ENCODE measurements at places on chromosomes 7 and 10.

- no peak for DNase-seq
These were observed 54.7 kb downstream of the MAPK8 start for GRCh38 chr10:48361176-48361575.

DNA sequence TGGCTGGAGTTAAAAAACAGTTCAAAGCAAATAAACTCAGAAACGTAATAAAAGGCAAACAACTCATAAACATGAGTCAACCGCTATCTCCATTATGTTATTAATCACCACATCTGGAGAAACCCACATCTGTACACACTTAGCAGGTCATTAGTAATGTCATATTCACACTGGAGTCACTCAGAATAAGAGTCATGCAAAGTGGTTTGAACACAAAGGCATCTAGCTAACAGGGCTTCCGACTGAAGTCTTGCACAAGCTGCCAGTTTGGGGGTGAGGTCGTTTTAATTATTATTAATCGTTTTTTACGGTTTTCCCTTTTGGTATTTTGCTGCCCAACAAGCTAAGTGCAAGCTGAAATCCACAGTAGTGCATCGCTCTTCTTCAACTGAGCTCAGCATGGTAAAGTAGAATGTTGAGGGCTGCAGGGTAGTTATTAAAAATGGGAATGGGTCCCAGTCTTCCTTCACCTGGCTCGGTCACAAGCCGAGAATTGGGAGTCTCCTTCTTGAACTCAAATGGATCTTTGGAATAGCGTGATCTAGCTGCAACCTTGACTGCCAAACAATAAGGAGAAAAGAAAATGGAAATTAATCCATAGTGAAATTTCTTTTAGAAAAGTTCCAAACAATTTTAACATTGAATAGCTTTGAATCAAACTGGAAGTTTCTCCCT, 663.5 kb downstream of the KCNMA1 start:
- no peak for DNase-seq

DNA sequence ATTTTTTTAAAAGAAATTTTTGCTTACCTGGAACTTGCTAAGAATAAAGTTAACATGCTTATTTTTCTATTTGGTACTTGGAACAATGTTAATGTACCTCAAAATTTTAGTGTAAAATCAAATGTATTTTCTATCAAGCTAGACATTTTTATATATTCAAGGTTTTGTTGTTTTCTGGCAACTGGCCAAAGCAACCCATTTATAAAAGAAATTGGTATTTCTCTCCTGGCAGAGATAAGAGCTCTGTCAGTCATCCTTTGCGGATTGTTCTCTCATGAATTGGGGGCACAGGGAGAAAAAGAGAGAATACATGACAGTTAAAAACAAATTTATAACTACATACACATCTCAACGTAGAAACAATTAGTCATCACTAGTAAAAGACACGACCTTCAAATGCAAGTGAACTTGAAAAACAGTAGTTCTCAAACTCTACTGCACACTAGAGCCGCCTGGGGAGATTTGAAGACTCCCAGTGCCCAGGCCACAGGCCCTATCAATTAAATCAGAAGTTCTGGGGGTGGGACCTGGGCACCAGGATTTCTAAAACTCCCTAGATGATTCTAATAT, 152.4 kb upstream of the LAMB4 start:
- no peak for DNase-seq

DNA sequence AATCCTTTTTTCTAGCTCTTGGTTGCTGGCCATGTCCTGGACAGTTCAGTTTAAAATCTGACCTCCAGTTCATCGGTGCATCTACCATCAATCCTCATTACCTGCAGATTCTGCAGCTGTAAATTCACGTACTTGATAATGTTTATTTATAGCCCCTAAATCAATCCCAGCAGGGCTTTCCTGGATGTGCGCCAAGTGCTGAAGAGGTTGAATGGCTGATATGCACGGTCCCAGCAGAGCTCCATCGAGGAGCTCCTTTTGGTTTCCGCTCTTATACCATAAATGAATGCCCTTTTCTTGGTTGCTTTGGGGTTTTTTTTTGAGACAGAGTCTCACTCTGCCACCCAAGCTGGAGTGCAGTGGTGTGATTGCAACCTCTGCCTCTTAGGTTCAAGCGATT, 91.2 kb upstream of the CCZ1B start:
- no peak for DNase-seq

GRCh38 chr10:132233501-132234085, 46.8 kb downstream of the DPYSL4 start:
- DNase-seq = no peak

DNA sequence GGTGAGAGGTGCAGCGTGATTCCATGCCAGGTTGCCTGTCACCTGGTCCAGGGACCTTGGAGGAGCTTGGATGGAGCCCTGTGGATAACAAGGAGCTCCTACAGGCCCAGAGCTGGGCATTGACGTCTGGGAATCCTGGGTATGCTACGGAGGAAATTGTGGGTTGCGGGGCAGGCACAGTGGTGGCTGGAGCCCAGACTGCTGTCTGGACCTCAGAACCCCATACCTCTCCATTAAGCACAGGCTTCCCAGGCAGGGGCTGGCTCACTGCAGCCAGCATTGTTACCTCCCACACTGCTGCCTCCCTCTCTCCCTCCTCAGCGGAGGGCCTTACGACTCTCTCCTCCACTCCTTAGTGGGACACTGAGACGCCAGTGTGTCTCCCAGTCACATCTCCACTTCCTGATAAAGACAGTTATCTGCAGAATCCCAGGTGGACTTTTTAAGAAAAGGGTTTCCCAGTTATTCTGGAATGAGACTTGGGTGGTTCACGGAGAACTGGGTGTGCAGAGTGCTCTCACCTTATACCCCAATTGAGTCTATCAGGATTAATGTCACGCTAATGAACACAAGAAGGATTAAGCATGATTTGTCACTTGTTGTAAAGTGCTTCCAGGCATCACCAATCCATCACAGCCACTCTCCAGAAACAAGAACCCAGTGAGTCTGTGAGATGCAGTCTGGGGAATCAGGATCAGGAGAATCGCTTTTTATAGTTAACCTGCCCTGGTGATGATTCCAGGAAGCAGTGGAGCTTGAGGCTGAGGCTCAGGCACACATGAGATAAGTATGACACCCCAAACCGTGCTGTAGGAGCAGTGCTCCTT, 309.4 kb downstream of the RPS24 start:
- DNase-seq = no peak

- DNase-seq = no peak
These were observed 124.6 kb upstream of the RSU1 start for GRCh38 chr10:16941870-16942269.

- no peak for DNase-seq
These were observed 22.7 kb upstream of the TCTN3 start for GRCh38 chr10:95716466-95716865.

- no peak for DNase-seq
These were observed 59.0 kb downstream of the ABCB1 start for GRCh38 chr7:87541648-87542047.

DNA sequence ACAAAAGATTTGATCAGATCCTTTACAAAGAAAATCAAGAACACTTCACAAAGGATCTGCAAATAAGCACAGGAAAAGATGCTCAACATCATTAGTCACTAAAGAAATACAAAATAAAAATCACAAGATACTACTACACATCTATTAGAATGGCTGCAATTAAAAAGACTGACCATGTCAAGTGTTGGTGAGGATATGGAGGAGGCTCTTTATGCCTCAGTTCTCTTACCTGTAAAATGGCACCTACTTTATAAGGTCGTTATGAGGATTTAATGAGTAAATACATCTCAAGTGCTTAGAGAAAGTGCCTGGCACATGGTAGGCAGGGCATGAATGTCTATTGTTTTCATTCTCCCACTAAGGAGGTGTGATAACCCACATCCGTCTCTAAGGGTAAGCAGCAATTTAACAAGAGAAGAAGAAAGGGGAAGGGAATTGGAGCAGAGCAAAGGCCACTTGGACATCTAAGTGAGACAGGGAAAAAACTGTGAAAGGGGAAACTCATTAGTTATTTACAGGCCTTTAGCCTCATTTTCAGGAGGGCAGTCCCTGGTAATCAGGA, 157.5 kb upstream of the NFE2L3 start:
- DNase-seq = no peak

DNA sequence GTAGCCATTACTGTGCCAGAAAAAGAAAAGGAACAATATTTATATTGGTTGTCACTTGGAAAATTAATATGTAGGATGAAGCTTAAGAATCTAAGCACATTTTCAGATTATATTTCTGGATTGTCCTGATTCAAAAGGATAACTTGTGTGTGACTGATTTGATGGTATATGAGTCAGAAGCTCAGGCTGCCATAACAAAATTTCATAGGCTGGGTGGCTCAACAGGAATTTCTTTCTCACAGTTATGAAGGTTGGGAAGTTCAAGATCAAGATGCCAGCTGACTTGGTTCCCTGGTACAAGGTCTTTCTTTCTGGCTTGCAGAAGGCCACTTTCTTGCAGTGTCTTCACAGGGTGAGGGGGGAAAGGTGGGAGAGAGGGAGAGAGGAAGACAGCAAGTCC, 108.5 kb downstream of the ST7 start:
- peak; percentile 33 for DNase-seq

- no peak for DNase-seq
These were observed 31.2 kb downstream of the P4HA1 start for GRCh38 chr10:73065441-73065840.

GRCh38 chr10:97332591-97333350, 1.8 kb downstream of the FRAT2 start:
- DNase-seq = peak; percentile 26

GRCh38 chr10:121616291-121616690, 18.0 kb upstream of the FGFR2 start:
- no peak for DNase-seq

- DNase-seq = no peak
These were observed 22.2 kb upstream of the EXOC4 start for GRCh38 chr7:133230591-133231194.

DNA sequence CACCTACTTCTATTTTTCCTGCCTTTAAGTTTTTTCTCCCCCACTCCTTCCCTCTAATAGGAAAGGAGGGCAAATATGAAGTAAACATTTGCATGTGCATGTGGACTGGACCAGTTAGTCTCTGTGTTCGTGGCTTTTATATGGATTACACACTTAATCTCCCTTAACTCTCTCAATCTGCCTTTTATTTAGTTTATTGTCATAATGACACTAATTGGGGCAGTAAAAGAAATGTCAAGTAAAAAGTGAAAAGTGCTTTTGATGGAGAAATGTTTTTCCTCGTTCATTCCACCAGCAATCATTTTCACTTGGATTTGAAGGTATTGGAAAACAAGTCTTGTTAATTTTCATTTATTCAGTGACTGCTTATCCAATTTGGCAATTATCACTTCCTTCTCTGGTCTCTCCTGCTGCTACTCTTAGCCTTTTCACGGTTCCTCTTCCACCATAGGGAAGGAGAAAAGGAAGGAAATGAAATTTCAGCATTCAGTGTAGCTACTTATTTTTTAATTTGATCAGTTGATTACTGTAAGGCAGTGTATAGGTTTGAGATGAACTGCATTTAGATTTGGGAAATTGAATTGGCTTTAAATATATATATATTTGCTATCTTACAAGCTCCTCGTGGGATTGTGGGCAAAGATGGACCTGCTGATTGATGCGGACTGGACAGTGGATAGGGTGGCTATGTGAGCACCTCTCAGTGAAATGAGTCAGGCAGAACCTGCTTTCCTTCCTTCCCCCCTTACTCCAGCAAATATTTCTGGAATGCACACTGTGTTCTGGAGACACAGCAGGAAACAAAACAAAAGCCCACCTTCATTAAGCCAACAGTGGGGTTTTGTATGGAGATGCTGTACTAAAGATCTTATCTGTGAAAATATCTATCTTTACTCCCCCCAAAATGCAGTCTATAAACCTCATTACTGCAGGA, 77.5 kb downstream of the LRRC4 start:
- DNase-seq = no peak

DNA sequence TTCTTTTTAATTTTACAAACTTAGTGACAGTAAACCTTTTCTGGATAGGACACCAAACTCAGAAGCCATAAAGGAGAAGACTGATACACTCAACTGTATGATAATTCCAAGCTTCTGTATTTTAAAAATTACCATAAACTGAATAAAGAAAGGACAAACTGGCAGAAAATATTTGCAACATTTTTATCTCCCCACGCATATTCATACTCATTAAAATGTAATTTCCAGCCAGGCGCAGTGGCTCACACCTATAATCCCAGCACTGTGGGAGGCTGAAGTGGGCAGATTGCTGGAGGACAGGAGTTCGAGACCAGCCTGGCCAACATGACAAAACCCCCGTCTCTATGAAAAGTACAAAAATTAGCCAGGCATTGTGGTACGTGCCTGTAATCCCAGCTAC, 67.7 kb downstream of the HIBADH start:
- DNase-seq = no peak

- DNase-seq = no peak
These were observed 98.9 kb upstream of the ARHGAP21 start for GRCh38 chr10:24822590-24822989.

- no peak for DNase-seq
These were observed 9.3 kb downstream of the MKLN1 start for GRCh38 chr7:131336956-131337355.

GRCh38 chr10:30233186-30233959, 115.7 kb downstream of the MTPAP start:
- DNase-seq = no peak
